ENCODE measurements at places on chromosomes 7 and 10. TPM values are rescaled to one million over a fixed set of nuclear protein-coding genes. Genes with fewer than 3 reads are reported as not detected.

GRCh38 chr10:76554478-76554877, 1083.1 kb downstream of the KCNMA1 start:
- no peak for DNase-seq

GRCh38 chr7:44289341-44290251, 35.8 kb downstream of the CAMK2B start:
- peak; percentile 3 for DNase-seq

DNA sequence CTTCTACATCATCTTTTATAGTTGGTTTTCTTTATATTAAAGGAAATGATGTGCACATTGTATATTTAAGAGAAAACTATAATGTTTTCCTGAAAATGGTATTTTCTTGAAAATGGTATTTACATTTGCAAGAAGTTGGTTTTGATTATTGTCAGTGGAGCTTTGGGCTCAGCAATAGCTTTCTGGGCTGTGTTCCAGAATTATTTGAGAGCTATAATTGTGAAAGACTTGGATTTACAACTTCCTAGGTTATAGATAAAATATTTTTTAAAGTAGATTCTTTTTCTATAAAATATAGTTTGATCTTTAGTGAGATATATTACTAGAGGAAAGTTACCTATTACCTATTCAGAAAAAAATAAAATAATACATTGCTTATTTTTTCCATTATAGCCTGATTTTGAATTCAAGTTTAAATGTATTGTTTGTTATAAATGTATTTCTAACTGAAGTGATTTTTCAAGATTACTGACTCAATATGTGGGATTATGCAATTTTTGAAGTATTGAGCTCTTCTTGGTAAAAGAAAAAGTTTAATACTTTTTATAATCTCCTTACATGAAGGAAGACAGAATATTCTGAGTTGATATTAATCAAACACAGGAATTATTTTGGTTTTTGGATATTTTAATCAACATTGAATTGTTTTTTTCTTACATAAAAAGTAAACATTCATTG, 20.2 kb downstream of the GNAI1 start:
- DNase-seq = no peak

MSMB gene
- not detected for total RNA-seq

ZNF518A gene
- total RNA-seq = 8.4 TPM
